ENCODE measurements at places on chromosomes 2 and 18.

DNA sequence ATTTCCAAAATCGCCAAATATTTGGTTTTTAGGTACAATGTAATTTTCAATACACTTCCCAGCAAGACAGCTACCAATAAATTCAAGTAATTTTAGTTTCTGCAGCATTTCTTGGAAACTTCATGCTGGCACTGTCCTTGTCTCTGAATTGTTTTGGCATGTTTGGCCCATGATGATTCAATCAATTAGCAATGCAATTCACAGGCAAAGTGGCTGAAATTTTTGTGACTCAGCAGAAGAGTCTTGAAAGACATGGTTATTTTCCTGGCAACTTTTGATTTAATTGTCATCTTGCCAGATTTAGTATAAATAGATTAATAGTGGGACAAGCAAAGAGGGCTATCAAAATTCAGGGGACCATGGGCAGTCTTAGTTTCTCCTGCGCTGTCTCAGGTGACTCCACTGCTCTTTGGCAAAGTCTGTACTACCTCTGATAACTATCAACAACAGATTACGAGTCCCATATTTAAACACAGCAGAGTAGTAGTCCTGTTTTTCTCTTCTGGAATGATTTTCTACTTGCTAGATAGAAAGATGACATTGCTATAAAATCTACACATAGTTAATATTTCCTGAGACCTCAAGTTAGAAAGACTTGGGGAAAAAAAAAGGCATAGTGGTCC, 88.9 kb upstream of the CYP26B1 start:
- no peak for DNase-seq

GRCh38 chr2:41774011-41774605, 273.7 kb upstream of the PKDCC start:
- no peak for DNase-seq

DNA sequence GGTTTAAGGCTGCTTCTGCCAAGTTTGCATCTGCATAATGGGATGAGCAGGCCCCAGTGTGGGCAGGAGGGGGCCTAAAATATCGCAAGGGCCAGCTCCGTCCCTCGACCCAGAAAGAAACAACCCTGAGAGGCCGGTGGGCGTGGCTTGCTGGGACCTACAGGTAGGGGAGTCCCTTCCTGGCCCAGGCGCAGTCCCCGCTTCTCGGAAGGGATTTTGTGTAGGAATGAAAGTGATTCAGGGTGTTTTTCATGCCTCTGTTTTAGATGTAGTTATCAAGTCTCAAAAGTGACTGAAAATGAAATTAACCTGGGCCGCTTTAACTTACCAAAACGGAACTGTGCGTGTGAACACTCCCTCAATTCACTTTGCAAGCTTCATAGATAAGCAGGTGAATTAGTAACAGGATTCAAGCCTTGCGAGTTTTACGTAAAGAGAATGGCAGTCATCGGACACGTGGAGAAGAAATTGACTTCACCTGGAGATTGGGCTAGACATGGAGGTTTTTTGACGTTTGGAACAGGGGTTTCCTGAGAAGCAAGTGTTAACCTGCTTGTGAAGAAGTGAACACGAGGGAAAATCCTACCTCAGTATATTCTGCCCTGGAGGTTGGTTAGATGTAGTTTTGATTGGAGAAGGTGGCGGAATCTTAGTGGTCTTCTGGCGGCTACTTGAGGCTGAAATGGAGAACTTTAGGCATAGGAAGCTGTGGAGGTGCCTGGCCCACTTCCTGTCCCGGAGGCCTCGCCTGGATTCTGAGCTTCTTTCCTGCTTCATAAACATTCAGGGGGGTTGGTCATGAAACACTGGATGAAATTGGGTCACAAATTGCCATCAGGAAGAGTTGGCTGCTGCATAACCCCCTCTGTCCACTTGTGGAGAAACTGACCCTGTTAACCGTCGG, 1.7 kb downstream of the NCK2 start:
- peak; percentile 86 for DNase-seq

- DNase-seq: no peak
These were observed 60.7 kb upstream of the PPM1B start for GRCh38 chr2:44107974-44108373.

DNA sequence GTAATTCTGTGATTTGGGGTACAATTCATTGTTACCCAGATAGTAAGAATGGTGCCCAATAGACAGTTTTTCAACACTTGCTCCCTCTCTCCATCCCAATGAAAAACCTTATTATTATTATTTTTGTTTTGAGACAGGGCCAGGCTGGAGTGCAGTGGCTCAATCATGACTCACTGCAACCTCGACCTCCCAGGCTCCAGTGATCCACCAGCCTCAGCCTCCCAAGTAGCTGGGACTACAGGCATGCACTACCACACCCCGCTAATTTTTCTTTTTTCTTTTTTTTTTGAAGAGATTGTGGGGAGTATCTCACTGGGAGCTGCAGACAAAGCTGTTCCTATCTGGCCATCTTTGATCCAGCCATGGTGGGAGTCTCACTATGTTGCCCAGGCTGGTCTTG, 7.2 kb downstream of the TGFA start:
- no peak for DNase-seq

GRCh38 chr2:177717831-177718618, 325.5 kb downstream of the AGPS start:
- no peak for DNase-seq

DNA sequence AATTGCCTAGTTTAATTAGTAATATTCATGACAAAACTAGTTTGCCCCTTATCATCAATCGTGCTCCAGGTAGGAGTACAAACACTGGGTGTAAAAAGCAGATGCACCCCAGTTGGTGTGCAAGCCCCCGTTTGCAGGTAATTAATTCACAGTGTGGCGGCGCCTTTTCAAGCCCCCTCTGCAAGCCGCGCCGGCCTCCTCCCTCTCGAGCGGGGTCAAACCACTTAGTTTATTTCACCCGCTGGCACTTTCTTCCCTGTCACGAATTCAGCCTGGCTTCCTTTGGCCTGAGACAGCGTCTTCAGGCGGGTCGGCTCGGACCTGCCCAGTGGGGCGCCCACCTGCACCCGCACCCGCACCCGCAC, 64.7 kb upstream of the MAPRE2 start:
- DNase-seq: no peak

GRCh38 chr18:36427369-36427768, 129.9 kb downstream of the FHOD3 start:
- no peak for DNase-seq

- DNase-seq: no peak
These were observed 211.2 kb downstream of the SMAD2 start for GRCh38 chr18:47719096-47719780.

- no peak for DNase-seq
These were observed 13.6 kb downstream of the ADCY3 start for GRCh38 chr2:24906466-24906865.

DNA sequence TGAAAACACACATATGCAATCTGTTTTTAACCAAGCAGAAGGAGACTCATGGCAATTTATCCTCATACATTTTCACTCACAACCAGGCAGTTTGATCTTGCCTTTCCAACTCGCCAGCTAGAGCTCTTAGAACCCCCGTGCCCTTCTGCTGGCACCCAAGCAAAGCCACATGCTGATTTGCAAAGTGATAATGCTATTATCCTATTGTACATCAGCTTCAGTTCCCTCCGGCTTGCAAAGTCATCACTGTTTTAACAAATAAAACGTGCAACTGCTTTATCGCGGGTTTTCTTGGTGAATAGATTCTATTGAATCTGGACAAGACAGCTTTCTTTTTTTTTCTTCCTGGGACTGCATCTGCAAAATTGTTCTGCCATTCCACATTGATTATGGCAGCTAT, 314.6 kb downstream of the LNPK start:
- DNase-seq: no peak

DNA sequence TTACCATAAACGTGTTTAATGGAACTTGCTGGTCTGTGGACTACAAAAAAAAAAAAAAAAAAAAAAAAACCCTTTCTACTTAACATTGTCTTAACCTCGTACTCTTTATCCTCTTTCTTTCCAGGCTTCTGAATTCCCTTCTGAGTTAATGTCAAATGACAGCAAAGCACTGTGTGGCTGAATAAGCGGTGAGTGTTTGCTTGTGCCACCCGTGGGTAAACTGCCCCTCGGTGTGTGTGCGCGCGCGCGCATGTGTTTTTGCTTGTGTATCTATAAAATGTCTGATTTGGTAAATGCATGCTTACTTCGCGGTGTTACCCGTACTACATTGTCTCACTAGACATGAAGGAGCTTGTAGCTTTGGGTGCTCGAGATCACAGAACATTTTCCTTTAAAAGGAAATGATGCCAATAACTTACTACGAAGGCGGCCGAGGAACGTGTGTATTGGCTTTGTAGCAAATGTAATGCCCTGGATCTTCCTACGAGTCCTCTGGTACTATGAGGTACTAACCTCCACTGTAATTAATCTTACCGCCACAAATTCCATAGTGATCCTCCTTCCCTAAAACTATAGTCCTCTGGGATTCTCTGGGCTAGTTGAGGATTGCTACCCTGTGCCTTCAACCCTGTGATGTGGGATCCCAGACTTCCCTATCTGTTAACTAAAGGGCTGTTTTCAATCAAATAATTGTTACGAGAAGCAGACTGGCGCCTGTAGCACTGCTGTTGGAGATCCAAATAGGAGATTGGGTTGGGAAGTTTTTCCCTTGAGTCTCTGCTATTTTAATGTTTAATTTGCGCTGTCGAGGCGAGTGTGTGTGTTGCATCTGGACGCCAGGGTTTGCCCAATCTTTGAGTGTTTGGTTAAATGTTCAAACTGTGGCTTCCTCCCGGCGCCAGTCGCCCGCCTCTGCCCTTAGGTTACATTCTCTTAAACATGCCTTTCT, 1.1 kb downstream of the ID2 start:
- DNase-seq: peak; percentile 72

- no peak for DNase-seq
These were observed 64.4 kb downstream of the ANTXR1 start for GRCh38 chr2:69077252-69077950.

DNA sequence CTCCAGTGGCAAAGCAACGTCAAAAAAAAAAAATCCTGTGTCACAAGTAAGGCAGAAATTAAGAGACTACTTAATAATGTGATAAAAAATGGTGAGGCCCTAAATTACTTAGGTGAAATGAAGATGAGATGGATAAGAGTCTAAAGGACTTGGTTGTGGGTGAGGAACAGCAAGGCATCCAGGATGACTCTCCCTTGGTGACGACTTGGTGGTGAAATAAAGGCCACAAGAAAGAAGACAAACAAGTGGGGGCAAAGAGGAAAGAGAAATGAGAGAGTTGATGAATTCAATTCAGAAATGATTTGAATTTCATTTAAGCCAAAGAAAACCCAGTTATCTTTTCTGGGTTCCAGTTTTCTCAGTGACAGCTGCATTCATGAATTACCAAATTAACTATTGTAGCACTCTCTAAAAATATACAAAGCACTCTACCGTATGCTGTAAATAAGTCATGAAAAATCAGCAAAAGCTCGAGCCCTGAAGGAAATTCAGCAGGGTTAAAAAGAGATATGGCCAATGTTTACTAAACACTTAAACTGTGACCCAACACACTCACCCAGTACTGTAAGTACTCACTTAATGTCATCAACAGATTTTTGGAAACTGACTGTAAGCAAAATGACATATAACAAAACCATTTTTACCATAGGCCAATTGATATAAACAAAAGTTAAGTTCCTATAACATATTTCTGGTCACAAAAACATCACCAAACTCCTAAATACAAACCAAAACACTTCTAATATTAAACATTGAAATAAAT, 1.4 kb downstream of the METTL8 start:
- peak; percentile 11 for DNase-seq

DNA sequence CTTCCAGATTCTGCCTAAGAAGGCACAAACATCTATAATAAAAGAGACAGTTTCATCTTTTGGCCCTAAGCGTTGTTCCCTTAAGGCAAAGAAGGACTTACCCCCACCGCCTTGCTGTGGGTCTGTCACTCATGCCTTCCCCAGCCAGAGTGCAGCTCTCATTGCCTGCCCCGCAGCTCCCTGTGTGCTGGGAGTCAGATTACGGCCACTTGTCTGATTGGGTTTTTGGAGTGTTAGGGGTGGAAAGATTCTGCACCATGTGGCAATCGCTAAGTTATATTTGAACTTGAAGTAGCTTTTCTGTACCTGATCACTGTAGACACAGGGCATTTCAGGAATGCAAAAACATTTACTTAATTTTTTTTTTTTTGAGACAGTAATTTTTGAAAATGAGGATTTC, at the start of gene AQP4:
Gene AQP4 (minus strand): TSS at position 151 of the 400 bp plus-strand sequence. CDS start 18 bp downstream, at position 133.
- DNase-seq: no peak

GRCh38 chr2:120963997-120964705, 228.5 kb downstream of the GLI2 start:
- no peak for DNase-seq

- no peak for DNase-seq
These were observed 3.0 kb upstream of the FIGLA start for GRCh38 chr2:70793450-70793849.

- no peak for DNase-seq
These were observed 140.9 kb downstream of the SLC8A1 start for GRCh38 chr2:40311026-40311425.

DNA sequence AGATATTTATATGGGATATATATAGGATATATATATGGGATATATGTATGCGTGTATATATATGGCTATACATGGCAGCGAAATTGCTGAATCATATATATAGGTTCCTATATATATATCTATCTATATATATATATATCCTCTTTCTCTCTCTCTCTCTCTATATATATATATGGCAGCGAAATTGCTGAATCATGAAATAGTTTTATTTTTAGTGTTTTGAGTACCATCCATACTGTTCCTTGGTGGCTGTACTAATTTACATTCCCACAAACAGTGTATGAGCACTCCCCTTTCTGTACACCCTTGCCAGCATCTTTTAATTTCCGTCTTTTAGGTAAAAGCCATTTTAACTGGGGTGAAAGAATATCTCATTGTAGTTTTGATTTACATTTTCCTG, 397.6 kb upstream of the LINC00305 start:
- no peak for DNase-seq

GRCh38 chr2:109080757-109081156, 48.2 kb upstream of the SH3RF3 start:
- no peak for DNase-seq

- DNase-seq: no peak
These were observed 97.5 kb downstream of the SH3YL1 start for GRCh38 chr2:166381-166780.
